A549 (cell line): ENCODE measurements at places on chromosomes 16 and 17. TPM values are rescaled to one million over a fixed set of nuclear protein-coding genes. Genes with fewer than 3 reads are reported as not detected.

The CDK5R1 gene
- polyA plus RNA-seq = 2.4 to 3.0 TPM (median 2.8 TPM) in 3 replicates

The CTRL gene
- polyA plus RNA-seq = 3.6 to 4.4 TPM (median 3.9 TPM) in 3 replicates

The KRT20 gene
- not detected in 3 replicates for polyA plus RNA-seq

The SCIMP gene
- not detected in 3 replicates for polyA plus RNA-seq

The TCAP gene
- polyA plus RNA-seq = 1.0 to 1.6 TPM (median 1.2 TPM) in 3 replicates

The TBX2 gene
- polyA plus RNA-seq = 2.0 to 2.3 TPM (median 2.2 TPM) in 3 replicates

The AIPL1 gene
- polyA plus RNA-seq = not detected in 3 replicates

The NPIPB9 gene
- polyA plus RNA-seq = 1.7 to 2.5 TPM (median 2.1 TPM) in 3 replicates

The FGF11 gene
- polyA plus RNA-seq = 1.1 to 1.8 TPM (median 1.5 TPM) in 3 replicates

The RNU2-1 gene
- not detected in 3 replicates for polyA plus RNA-seq

The KRTAP4-3 gene
- polyA plus RNA-seq = not detected in 3 replicates

The ZNF689 gene
- polyA plus RNA-seq = 6.5 to 7.4 TPM (median 7.0 TPM) in 3 replicates

The TPSD1 gene
- polyA plus RNA-seq = not detected in 3 replicates

The SNF8 gene
- polyA plus RNA-seq = 298 to 323 TPM (median 320 TPM) in 3 replicates

The ALDOA gene
- 1,254 to 1,331 TPM (median 1,286 TPM) in 3 replicates for polyA plus RNA-seq

The TM4SF5 gene
- polyA plus RNA-seq = 0.51 to 1.2 TPM (median 0.68 TPM) in 3 replicates

The PITPNM3 gene
- 1.8 to 2.3 TPM (median 2.2 TPM) in 3 replicates for polyA plus RNA-seq
